Adrenal gland (tissue), 19 donors: ENCODE measurements at places on chromosomes 1 and 21. TPM values are rescaled to one million over a fixed set of nuclear protein-coding genes. Genes with fewer than 3 reads are reported as not detected.

GRCh38 chr1:1892079-1892762 is 1.3 kb upstream of the GNB1 start:
- no peaks in the 10 kb centered on the region for H3K27me3 ChIP-seq
- H3K27ac ChIP-seq = no peak overlapping the region
- DNase-seq = no peak
- H3K36me3 ChIP-seq = no peaks in the 10 kb centered on the region

GRCh38 chr21:41598561-41599431 is 90.8 kb upstream of the TMPRSS2 start:
- H3K27ac ChIP-seq = no peak overlapping the region
- H3K4me3 ChIP-seq = no peak overlapping the region
- no peaks in the 10 kb centered on the region for H3K36me3 ChIP-seq
- H3K27me3 ChIP-seq = no peaks in the 10 kb centered on the region
- no peaks in the 10 kb centered on the region for H3K4me1 ChIP-seq
- peak; percentile 25 for DNase-seq

DNA sequence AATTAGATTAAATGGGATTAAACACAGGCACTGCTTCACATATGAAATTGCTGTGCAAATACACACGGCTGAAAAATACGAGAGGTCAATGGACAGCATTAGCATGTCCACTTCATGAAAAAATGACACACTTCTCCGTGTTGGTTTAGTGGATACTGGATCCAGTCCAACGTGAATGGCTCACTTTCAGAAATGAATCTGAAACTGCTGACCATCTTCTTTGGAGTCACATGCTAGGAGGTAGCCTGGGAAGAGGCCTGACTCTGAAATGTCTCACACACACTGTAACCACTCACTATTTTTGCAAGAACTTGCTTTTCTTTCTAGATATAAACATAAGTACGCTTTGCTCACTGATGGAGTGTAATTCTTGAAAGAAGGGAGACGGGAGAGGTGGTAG is 127.3 kb downstream of the HLCS start:
- no peak overlapping the region for H3K27ac ChIP-seq
- DNase-seq = no peak
- H3K36me3 ChIP-seq = no peaks in the 10 kb centered on the region
- no peak overlapping the region for H3K4me3 ChIP-seq
- H3K27me3 ChIP-seq = no peaks in the 10 kb centered on the region
- no peaks in the 10 kb centered on the region for H3K4me1 ChIP-seq

- H3K36me3 ChIP-seq = no peaks in the 10 kb centered on the region
- peaks cover 11% of the 10 kb centered on the region for H3K4me1 ChIP-seq
- H3K27ac ChIP-seq = peak overlapping the region; percentile 75
- DNase-seq = no peak
Measured at GRCh38 chr1:54297596-54298283, 97.8 kb downstream of the MRPL37 start.

DNA sequence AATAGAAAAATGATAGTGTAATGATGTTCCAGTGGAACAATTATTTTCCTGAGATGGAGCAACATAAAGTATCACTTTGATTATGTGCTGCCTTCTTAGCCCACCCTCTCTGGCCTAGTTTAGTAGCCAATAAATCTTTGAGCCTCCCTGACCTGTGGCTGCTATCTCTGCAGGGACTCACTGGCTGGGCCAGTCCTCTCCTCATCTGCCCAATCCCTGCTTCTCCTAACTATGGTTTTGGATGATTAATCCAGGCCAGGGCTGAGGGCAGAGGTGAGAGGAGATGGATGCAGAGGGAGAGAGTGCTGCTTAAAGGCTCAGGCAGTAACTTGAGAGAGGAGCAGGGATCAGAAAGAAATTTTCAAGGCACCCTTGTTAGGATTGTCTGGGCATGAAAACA is 89.0 kb upstream of the CD34 start:
- no peak for DNase-seq
- H3K27me3 ChIP-seq = no peaks in the 10 kb centered on the region
- H3K36me3 ChIP-seq = no peaks in the 10 kb centered on the region
- H3K27ac ChIP-seq = no peak overlapping the region
- no peak overlapping the region for H3K4me3 ChIP-seq
- H3K4me1 ChIP-seq = no peaks in the 10 kb centered on the region

- DNase-seq = no peak
- H3K36me3 ChIP-seq = no peaks in the 10 kb centered on the region
- H3K27ac ChIP-seq = no peak overlapping the region
- no peak overlapping the region for H3K4me3 ChIP-seq
- H3K4me1 ChIP-seq = no peaks in the 10 kb centered on the region
Measured at GRCh38 chr1:119516247-119516646, 9.2 kb downstream of the HSD3B1 start.

DNA sequence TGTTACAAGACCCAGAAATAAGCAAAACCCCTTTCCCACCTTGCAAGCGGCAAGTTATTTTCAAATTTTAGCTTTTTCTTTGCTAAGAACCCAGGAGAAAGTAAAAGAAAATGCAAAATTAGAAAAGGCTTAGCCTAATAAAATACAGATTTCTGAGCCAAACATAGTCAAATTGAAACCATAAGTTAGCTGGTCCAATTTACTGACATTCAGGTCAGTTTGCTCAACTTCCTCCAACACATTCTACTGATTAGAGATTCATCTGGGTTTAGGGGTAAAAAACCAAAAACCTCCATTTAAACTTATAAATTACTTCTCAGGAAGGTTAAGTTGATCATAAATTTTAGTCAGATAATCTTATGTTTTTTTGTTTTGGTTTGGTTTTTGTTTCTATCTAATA is 701.8 kb upstream of the CXADR start:
- H3K4me1 ChIP-seq = no peaks in the 10 kb centered on the region
- H3K36me3 ChIP-seq = no peaks in the 10 kb centered on the region
- no peak for DNase-seq

DNA sequence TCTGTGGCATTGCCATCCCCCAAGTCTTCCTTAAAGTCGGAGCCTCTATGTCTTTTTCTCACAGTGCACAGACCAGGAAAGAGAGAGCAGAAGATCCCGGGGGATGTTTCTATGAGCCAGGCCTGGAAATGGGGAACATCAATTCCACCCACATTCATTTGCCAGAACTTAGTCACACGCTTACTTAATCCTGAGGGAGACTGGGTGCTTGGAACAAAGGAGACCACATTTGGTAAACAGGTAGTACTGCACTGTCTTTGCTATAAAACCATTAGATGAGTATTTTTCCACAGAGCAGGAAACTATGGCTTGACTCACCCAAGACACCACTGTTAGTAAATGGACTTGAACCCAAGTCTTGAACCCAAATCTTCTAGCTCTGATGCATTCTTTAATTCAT is 60.7 kb upstream of the CTTNBP2NL start:
- no peak for DNase-seq
- H3K4me3 ChIP-seq = no peak overlapping the region
- H3K27me3 ChIP-seq = no peaks in the 10 kb centered on the region
- no peaks in the 10 kb centered on the region for H3K36me3 ChIP-seq
- no peaks in the 10 kb centered on the region for H3K4me1 ChIP-seq

DNA sequence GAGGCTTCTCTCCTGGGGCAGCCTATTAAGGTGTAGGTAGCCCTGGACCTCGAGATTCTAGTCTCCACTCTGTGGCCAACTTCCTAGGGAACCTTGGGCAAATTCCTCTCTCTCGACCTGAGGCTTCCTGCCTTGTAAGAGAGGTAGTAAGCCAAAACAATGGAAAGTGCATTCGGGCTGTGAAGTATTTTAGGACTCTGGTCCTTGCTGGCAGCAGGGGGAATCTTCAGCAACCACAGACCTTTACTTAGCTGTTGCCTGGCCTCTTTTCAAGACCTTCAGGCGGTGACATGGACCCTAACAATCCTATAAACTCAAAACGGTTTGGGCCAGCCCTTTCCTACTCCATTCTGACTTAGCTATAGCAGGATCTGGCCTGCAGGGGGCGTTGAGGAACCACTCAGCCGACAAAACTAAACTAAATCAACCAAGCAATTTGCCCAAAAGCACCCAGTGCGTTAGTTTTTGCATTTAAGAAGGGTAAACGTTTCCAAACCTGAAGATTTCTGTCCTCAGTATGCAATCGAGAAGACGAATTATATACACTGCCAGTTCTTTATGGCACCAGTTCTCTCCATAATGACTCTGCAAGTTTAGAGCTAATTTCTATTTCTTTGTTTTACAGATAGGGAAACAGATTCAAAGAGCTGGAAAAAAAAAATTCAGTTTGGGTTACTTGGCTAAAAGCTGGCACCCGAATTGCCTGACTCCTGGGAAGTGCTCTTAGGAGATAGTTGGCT is 10.9 kb upstream of the SESN2 start:
- no peak overlapping the region for H3K4me3 ChIP-seq
- H3K36me3 ChIP-seq = no peaks in the 10 kb centered on the region
- DNase-seq = peak; percentile 88

DNA sequence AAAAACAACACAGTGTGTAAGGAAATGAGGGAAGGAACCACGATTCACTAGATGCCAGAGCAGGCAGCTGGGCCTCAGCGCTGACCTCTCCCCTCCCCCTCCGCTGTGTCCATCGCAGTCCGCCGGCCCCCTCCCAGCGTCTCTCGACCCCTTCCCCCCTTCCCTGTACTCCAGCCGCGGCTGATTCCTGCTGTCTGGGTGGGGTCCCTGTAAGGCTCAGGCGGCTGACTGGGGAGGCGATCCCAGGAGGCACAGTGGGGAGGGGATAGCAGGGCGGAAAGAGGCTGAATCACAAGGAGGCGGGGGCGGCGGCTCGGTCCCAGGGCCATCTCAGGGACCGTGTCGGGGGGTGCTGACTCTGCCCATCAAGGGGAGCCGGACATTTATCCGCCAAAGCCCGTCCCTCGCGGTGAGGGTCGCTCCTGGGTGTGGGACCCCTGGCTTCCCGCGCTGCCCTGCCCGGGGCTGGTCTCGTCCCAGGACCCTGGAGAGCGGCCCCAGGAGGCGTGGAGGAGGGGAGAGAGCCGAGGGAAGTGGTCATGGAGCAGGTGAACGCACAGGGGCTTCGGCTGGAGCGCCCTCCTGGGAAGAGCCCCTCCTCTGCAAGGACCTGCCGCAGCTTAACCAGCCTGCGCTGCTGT is 241.9 kb downstream of the PTPRU start:
- no peak for DNase-seq
- no peak overlapping the region for H3K4me3 ChIP-seq
- no peaks in the 10 kb centered on the region for H3K36me3 ChIP-seq
- peaks cover 11% of the 10 kb centered on the region for H3K27me3 ChIP-seq
- no peak overlapping the region for H3K27ac ChIP-seq

GRCh38 chr1:73662526-73662925 is 535.5 kb downstream of the LRRIQ3 start:
- no peak overlapping the region for H3K27ac ChIP-seq
- H3K27me3 ChIP-seq = no peaks in the 10 kb centered on the region
- H3K4me1 ChIP-seq = no peaks in the 10 kb centered on the region
- no peak overlapping the region for H3K4me3 ChIP-seq

- no peak for DNase-seq
- H3K4me1 ChIP-seq = peaks cover 14% of the 10 kb centered on the region
- H3K36me3 ChIP-seq = no peaks in the 10 kb centered on the region
- no peak overlapping the region for H3K4me3 ChIP-seq
- no peak overlapping the region for H3K27ac ChIP-seq
Measured at GRCh38 chr1:89530444-89531089, 5.9 kb downstream of the LRRC8B start.

GRCh38 chr1:177589166-177589565 is 380.7 kb downstream of the SEC16B start:
- H3K4me1 ChIP-seq = no peaks in the 10 kb centered on the region
- H3K27me3 ChIP-seq = no peaks in the 10 kb centered on the region
- no peak overlapping the region for H3K27ac ChIP-seq
- no peaks in the 10 kb centered on the region for H3K36me3 ChIP-seq

- no peaks in the 10 kb centered on the region for H3K4me1 ChIP-seq
- no peaks in the 10 kb centered on the region for H3K36me3 ChIP-seq
- DNase-seq = no peak
- no peak overlapping the region for H3K4me3 ChIP-seq
Measured at GRCh38 chr1:50531601-50532000, 108.4 kb upstream of the DMRTA2 start.

GRCh38 chr1:163275222-163275621 is 46.5 kb upstream of the NUF2 start:
- no peaks in the 10 kb centered on the region for H3K27me3 ChIP-seq
- no peaks in the 10 kb centered on the region for H3K36me3 ChIP-seq
- no peak for DNase-seq
- H3K27ac ChIP-seq = no peak overlapping the region

- H3K27me3 ChIP-seq = no peaks in the 10 kb centered on the region
- H3K36me3 ChIP-seq = no peaks in the 10 kb centered on the region
- H3K4me1 ChIP-seq = no peaks in the 10 kb centered on the region
- H3K4me3 ChIP-seq = no peak overlapping the region
Measured at GRCh38 chr1:246680696-246681130, 43.5 kb upstream of the SCCPDH start.

DNA sequence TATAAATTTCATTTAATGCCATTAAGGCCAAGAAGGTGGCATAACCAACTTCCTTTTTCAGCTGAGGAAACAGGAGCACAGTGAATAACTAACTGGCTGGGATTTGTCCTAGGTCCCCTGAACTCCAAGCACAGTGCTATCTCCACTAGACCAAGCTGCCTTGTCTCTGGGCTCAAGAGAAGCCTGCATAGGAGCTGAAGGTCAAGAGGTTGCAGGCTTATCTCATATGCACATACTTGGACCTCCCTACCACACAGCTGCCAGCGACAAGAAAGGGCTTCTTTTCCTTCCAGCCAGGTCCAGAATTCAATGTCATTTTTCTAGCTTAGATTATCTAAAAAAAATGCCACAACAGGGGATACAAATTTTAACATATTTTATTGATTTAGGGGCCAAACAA is 27.1 kb downstream of the AK2 start:
- DNase-seq = no peak
- no peaks in the 10 kb centered on the region for H3K27me3 ChIP-seq

DNA sequence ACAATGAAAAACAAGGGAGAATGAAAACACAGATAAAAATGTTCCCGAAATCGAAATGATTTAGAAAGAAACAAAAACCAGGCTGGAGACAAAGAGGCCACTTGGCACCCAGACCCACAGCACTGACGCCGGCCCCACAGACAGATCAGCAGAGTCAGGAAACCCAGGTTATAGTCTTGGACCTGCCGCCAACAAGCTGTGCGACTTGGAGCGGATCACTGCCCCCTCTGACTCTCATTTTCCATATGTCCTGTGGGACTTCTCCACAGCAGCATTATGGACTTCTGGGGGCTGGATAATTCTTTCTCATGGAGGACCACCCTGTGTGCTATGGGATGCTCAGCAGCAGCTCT is 72.4 kb downstream of the MATN1 start:
- H3K4me3 ChIP-seq = no peak overlapping the region
- H3K36me3 ChIP-seq = no peaks in the 10 kb centered on the region
- DNase-seq = no peak
- no peak overlapping the region for H3K27ac ChIP-seq
- H3K4me1 ChIP-seq = no peaks in the 10 kb centered on the region

- H3K4me1 ChIP-seq = no peaks in the 10 kb centered on the region
- no peak overlapping the region for H3K4me3 ChIP-seq
- DNase-seq = no peak
- no peaks in the 10 kb centered on the region for H3K36me3 ChIP-seq
- no peak overlapping the region for H3K27ac ChIP-seq
Measured at GRCh38 chr1:46761740-46762139, 37.1 kb upstream of the CYP4B1 start.

The SPATA45 gene
- total RNA-seq = not detected

The HENMT1 gene
- total RNA-seq = 4.0 TPM

The COL16A1 gene
- 26.3 TPM for total RNA-seq

The NBPF10 gene
- total RNA-seq = 2.2 TPM

The TSACC gene
- not detected for total RNA-seq
